ENCODE measurements at places on chromosomes 7 and 10.

DNA sequence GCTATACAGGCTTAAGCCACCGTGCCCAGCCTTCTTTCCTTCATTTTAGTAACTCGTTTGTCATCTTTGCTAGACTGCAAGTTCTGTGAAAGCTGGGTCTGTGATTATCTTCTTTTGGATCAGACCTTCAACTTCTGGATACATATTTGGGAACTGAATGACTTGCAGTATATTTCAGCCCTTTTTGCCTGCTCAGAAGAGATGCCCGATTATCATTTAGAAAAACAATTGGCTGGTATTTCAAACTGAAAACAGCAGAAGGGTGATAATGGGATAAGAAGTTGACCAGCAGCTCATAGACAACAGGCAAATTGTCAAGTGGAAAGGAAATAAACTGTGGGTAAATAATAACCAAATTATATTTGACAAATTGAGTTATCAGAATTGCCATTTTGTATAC, 14.6 kb downstream of the RSBN1L start:
- no peak for DNase-seq

DNA sequence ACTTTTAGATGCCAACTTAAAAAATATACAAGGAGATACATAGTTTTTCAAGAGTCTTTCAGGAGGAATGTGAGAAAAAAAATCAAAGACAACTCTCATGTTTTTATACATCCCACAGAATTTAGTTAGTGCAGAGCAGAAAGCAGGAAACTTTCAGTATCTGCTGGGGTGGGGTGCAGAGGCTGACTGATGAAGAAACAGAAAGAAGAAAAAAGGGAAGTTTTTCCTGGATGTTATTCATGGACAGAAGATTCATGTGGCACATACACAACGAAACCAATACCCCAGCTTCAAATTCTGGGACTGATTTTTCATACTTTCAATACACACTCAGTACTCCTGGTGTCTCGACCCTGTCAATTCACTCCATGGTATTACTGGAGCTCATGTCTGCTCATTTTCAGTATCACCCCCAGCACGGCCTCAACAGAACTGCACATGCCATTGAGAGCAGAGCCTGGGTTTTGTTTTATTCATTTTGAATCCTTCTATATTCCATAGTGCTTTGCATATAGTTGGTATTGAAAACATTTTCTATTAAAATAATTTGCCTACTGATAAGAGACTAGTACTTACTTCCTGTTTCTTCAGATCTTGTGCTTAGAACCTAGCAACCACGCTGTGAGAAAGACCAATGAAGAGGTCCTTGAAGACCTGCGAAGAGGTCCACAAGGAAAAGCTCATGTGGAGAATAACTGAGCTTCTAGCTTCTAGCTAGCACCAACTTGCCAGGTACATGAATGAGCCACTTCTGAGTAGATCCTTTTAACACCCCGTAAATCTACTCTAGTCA, 49.0 kb downstream of the NDUFB2 start:
- no peak for DNase-seq

- no peak for DNase-seq
Observed at GRCh38 chr7:1675673-1676549, 5.8 kb downstream of the ELFN1 start.

DNA sequence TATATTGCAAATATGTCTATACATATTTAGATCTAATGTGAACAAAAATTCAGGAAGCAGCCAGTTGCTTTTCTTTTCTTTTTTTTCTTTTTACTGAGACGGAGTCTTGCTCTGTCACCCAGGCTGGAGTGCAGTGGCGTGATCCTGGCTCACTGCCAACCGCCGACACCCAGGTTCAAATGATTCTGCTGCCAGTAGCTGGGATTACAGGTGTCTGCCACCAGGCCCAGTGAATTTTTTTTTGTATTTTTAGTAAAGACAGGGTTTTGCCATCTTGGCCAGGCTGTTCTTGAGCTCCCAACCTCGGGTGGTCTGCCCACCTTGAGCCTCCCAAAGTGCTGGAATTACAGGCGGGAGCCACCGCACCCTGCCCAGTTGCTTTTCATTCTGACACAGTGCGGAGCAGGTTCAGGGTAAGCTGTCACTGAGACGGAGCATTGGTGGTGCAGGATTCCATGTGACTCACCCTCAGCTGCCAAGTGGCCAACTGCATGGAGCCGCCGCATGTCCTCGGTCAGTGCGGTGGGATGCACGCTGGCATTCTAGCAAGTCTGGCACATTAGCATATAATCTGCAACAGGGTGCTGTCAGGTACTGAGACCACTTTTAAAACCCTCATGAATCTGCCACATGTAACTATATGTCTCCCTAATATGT, 362.7 kb downstream of the DNAJB6 start:
- DNase-seq, result no peak

DNA sequence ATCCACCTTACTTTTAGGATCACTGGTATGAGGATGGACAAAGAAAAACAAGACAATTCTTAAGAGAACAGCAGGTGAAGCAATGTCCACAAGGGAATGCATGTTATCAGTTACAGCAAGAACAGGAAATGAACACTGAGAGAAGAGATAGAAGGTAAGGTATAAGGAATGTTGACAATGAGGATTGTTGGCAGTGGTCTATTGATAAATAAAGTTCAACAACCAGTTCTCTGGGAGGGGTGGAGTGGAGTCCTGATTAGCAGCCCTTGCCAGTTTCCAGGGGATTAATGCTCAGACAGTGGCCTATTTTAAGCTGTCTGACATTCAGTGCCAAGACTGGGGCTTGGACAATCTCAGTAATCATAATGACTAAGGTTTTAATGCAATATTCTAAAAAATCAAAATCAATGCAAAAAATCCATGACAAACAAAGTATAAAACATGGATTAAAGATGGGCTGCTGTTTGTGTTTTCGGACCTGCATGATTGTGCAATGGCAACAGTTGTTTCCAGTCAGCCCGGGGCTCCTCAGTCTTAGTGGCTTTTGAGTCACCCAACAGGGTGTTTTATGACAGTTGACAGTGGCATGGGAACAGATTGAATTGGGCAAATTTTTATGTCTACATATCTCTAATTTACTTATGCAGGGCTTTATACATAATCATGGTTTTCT, 13.8 kb upstream of the AKR1B1 start:
- no peak for DNase-seq

GRCh38 chr7:155211173-155211572, 86.5 kb upstream of the INSIG1 start:
- no peak for DNase-seq

- DNase-seq, result no peak
Observed at GRCh38 chr10:13769946-13770345, 183.2 kb downstream of the PRPF18 start.

DNA sequence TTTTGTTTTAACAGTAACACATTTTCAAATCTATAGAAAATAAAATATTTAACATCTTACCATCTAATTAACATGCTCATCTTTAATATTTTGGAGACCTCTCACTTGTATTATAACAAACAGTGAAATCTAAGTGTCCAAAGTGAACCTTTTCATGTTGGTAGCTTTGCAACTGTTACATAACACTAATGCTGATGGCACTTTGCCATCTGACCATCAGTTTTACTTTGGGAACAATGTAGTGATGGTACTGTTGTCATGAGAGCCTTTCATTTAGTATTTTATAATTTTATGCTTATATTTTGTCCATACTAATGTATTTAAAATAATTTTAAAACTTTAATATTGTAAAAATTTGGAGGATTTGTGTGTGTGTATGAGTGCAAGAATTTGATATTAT, 1017.0 kb upstream of the KCND2 start:
- DNase-seq, result no peak

DNA sequence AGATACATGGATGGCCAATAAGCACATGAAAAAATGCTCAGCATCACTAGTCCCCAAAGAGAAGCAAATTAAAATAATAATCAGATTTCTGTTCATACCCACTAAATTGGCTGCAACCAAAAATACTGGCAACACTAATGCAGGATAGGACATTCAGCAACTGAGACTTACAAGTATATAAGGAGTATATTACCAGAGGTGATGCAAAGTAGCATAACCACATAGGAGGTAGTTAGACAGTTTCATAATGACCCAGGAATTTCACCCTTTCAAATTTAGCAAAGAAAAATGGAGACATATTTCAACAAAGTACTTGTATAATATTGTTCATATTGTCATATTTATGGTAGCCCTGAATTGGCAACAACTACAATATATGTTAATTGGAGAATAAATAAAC, 727.8 kb downstream of the GRID1 start:
- no peak for DNase-seq

GRCh38 chr10:117477211-117477947, 65.2 kb upstream of the EMX2 start:
- peak; percentile 53 for DNase-seq

GRCh38 chr10:1612908-1613307, 124.4 kb downstream of the ADARB2 start:
- DNase-seq, result no peak

DNA sequence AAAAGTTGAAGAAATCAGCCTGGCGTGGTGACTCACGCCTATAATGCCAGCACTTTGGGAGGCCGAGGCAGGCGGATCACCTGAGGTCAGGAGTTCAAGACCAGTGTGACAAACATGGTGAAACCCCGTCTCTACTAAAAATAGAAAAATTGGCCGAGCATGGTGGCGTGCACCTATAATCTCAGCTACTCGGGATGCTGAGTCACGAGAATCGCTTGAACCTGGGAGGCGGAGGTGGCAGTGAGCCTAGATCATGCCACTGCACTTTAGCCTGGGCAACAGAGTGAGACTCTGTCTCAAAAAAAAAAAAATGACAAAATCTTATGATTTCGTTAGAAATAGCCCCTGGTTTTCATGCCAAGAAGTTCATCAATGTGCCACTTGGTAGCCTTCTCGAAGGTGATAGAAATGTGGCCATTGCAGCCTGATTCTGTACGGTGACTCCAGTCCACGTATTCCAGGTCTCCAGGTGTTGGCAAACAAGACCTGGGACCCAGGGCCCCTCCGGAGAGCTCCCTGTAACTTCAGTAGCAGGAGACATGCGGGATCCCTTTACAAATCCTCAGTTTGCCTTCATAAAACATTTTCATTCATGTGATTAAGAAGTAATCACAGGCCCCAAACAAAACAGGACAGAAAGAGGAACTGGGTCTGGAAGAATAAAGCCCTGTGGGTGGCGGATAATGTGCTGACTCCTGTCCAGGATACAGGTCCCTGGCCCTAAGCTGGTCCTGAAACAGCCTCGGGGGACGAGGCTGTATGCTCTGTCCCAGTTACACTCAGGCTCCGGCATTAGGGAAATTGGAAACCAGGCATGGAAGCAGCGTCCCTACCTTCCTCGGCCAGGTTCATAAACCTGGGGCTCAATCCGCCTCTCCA, 207.3 kb upstream of the SH2B2 start:
- no peak for DNase-seq

DNA sequence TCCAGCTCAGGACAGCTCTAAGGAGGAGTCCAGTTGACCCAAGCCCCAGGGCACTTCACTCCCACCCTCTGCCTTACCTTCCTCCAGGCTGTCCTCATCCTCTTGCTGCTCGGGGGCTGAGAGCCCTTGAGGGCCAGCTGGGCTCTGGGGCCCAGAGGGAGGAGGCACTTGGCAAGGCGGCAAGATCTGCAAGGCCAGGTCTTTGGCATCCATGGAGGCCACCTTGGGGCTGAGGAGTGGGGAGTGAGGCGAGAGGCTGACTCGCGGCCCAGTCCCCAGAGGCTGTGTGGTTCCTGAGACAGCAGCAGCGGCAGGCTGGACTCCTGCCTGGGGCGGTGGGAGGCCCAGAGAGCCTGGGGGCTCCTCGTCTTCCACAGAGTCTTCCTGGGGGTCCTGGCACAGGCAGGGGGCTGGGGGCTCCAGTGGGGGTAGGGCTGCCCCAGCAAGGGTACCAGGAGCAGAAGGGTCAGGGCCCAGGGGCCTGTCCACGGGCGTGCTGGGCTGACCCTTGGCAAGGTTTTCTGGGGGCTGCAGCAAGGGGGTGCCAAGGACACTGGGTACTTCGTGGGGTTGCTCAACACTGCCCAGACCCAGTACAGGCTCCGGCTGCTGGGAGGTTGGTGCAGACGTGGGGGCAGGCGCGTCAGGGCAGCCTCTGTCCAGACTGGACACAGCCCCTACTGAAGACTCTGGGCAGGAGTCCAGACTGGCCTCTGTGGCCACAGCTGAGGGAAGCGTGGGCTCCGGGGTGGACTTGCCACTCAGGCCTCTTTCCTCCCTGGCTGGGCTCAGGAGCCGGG, 6.5 kb downstream of the NACAD start:
- peak; percentile 50 for DNase-seq

DNA sequence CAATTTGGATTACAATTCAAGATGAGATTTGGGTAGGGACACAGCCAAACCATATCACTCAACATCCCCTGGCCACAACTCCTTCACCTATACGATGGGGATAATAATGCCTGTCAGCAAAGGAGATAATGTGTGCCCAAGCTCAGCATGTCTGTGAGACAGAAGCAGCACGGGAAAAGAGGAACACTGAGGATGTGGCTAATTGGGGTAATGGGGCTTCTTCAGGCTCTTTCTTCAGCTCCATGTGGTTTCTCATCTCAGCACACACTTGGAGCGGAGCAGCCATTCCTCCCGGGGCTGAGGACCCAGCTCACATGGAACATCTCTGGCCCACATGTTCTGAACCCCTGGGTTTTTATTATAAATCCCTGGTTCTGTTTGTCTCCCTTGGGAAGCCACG, 136.0 kb upstream of the NAMPT start:
- no peak for DNase-seq

GRCh38 chr7:85771516-85771915, 584.7 kb upstream of the SEMA3D start:
- no peak for DNase-seq

DNA sequence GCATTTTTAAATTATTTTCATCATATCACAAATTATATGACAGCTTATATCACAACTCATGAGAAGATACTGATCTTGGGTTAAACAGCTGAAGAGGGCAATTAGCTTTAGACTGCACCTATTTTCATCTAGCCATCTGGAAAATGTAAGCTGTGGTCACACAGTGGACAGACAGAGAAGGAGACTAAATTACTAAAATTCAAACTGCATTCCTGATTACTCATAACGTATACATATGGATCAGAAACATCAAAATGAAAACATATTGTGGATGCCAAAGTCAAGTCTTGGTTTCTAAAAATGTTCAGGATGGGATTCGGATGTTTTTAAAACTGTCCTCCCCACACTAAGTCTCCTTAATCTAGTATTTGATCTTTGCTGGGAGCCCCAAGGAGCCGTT, 6.6 kb downstream of the BBIP1 start:
- no peak for DNase-seq

DNA sequence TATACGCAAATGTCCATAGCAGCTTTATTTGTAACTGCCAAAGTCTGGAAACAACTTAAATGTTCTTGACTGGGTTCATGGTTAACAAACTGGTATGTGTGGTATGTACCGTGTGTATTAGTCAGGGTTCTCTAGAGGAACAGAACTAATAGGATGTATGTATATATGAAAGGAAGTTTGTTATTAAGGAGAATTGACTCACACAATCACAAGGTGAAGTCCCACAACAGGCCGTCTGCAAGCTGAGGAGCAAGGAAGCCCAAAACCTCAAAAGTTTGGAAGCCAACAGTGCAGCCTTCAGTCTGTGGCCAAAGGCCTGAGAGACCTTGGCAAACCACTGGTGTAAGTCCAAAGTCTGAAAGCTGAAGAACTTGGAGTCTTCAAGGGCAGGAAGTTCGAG, 66.8 kb downstream of the TMEM168 start:
- DNase-seq, result no peak

GRCh38 chr7:149322737-149323136, 60.7 kb downstream of the ZNF783 start:
- DNase-seq, result no peak

Measured in psoas muscle (tissue), 8 donors.